ENCODE measurements at places on chromosomes 12 and 14. TPM values are rescaled to one million over a fixed set of nuclear protein-coding genes. Genes with fewer than 3 reads are reported as not detected.

GRCh38 chr14:100469632-100470522 is 117.3 kb downstream of the BEGAIN start:
- H3K27me3 ChIP-seq: no peaks in the 10 kb centered on the region
- no peaks in the 10 kb centered on the region for H3K4me1 ChIP-seq
- DNase-seq: no peak
- no peak overlapping the region for H3K4me3 ChIP-seq
- H3K27ac ChIP-seq: no peak overlapping the region
- H3K36me3 ChIP-seq: no peaks in the 10 kb centered on the region

DNA sequence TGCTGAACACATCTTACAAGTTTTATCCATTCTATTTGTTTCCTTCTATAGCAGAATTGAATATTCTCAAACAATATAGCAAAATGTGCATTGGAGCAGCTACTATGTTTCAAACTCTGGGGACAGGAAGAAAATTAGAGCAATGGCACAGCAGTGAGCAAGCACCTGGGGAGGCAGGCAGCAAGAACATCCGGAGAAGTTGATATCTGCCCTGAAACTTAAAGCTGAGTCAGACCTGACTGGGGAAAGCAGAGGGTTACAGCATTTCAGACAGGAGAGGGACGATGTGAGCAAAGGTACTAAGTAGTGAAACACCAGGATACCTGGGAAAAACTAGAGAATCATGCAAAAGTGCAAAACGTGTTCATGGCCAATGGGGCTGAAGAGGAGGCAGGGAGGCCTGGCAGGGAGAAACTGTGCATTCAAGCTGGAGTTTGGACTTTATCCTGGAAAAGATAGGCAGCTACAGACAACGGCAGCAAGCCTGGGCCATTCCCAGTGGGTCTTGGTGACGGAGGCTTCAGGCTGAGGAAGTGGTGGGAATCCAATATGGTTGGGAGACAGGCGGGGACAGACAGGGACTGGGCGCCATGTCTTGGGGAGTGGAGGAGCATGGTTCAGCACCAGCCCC is 118.0 kb upstream of the CDKN3 start:
- DNase-seq: no peak
- no peaks in the 10 kb centered on the region for H3K27me3 ChIP-seq
- no peaks in the 10 kb centered on the region for H3K36me3 ChIP-seq
- no peak overlapping the region for H3K27ac ChIP-seq
- H3K4me1 ChIP-seq: no peaks in the 10 kb centered on the region

DNA sequence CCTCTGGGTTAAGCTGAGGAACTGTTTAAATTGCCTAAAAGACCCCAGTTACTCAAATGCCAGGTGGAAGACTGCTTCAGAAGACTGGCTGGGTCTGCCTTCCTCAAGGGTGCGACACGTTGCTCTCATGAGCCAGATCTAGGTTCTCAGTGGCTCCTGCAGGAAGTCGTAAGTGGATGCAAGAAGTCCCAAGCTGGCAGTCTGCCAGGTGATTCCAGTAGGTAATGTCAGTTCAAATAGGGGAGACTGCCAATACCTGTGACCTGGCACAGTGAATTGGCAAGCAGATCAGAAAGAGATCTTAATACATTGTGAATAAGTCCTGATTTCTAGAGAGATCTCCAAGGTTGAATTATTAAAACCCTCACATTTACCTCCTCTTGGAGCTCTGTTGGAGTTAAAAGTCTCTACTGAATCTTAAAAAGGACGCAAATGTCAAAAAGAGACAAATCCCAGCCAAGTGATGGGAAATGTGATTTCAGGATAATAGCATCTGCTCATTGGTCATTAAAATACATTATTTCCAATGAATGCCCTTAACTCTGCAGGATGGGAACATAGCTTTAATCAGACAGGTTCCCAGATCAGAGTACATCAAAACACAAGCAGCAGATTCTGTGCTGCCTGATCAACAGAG is 98.8 kb upstream of the FRMD6 start:
- no peak overlapping the region for H3K27ac ChIP-seq
- DNase-seq: peak; percentile 47

GRCh38 chr14:93862265-93862664 is 64.9 kb upstream of the FAM181A start:
- no peaks in the 10 kb centered on the region for H3K4me1 ChIP-seq
- no peaks in the 10 kb centered on the region for H3K36me3 ChIP-seq
- no peaks in the 10 kb centered on the region for H3K27me3 ChIP-seq
- no peak overlapping the region for H3K4me3 ChIP-seq
- no peak for DNase-seq

DNA sequence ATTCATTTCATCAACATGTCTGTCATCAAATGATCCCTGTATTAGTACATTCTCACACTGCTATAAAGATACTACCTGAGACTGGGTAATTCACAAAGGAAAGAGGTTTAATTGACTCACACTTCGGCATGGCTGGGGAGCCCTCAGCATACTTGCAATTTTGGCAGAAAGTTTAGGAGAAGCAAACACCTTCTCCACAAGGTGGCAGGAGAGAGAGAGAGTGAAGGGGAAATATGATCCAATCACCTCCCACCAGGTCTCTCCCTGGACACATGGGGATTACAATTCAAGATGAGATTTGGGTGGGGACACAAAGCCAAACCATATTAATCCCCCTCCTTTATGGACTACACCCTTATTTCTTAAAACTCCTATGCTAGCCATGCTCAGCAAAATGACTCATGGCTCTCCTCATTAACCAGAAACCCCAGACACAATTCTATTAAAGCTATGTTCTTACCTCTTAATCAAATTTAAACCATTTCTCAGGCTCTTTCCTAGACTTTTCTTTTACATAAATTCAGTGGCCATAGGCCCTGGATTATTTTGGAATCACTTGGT is 932.3 kb downstream of the FLRT2 start:
- no peak overlapping the region for H3K4me3 ChIP-seq
- no peaks in the 10 kb centered on the region for H3K27me3 ChIP-seq
- H3K4me1 ChIP-seq: no peaks in the 10 kb centered on the region
- no peak for DNase-seq
- H3K36me3 ChIP-seq: no peaks in the 10 kb centered on the region

- no peaks in the 10 kb centered on the region for H3K4me1 ChIP-seq
- no peak overlapping the region for H3K27ac ChIP-seq
- DNase-seq: no peak
- H3K4me3 ChIP-seq: no peak overlapping the region
- H3K27me3 ChIP-seq: no peaks in the 10 kb centered on the region
- H3K36me3 ChIP-seq: no peaks in the 10 kb centered on the region
Measured at GRCh38 chr14:54259821-54260220, 137.0 kb upstream of the CDKN3 start.

GRCh38 chr12:120089105-120089504 is 27.4 kb downstream of the RAB35 start:
- H3K4me3 ChIP-seq: no peak overlapping the region
- H3K4me1 ChIP-seq: no peaks in the 10 kb centered on the region
- no peak overlapping the region for H3K27ac ChIP-seq
- H3K27me3 ChIP-seq: no peaks in the 10 kb centered on the region
- DNase-seq: no peak
- no peaks in the 10 kb centered on the region for H3K36me3 ChIP-seq

DNA sequence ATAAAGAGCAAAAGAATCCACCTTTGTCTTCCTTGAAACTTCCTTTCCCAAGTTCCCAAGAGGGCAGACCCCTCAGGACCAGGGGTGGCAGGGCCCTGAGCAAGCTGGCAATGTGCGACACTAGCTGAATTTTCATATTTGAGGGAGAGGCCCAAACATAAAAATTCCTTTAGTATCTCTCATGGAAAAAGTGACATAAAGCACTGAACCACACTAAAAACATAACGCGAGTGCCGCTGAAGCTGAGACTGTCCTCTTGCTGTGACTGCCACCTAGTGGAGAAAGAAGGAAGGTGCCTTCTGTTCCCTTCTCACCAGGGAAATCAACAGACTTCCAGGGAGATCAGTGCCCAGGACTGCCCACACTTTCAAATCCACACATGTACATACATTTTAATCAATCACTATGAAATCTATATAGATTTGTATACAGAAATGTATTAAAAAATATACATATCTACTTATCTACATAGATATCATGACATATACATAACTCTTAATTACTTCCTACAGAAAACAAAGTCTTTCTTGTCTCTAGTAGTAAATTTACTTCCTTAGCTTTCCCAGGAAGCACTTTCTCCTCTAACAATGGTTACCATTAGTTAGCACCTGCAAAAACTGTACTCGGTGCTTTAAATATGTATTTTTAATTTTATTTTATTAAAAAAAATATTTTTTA is 53.8 kb downstream of the SSH1 start:
- H3K27me3 ChIP-seq: no peaks in the 10 kb centered on the region
- H3K4me1 ChIP-seq: peaks cover 9% of the 10 kb centered on the region
- no peaks in the 10 kb centered on the region for H3K36me3 ChIP-seq
- DNase-seq: peak; percentile 75
- H3K4me3 ChIP-seq: no peak overlapping the region
- H3K27ac ChIP-seq: peak overlapping the region; percentile 96

- H3K4me3 ChIP-seq: no peak overlapping the region
- no peak overlapping the region for H3K27ac ChIP-seq
- no peak for DNase-seq
- H3K4me1 ChIP-seq: no peaks in the 10 kb centered on the region
- H3K36me3 ChIP-seq: no peaks in the 10 kb centered on the region
Measured at GRCh38 chr12:76103958-76104357, 19.5 kb upstream of the NAP1L1 start.

- H3K4me3 ChIP-seq: no peak overlapping the region
- H3K36me3 ChIP-seq: no peaks in the 10 kb centered on the region
- H3K27ac ChIP-seq: no peak overlapping the region
Measured at GRCh38 chr12:90836689-90837088, 118.3 kb downstream of the CCER1 start.

DNA sequence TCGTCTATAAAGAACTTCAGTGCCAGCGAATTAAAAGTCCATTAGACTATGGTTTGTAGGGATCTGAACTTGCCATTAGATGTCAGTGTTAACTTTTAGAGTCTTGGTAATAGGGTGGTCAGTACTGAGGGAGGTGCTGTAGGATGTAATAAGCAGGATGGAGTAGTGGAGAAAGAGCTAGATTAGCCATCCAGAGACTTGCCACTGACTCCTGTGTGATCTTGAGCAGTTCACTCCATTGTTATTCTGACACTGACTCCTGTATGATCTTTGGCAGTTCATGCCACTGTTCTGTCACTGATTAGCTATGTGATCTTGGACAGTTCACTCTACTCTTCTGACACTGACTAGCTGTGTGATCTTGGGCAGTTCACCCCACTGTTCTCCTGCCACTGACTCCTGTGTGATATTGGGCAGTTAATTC is 133.6 kb downstream of the TTLL5 start:
- peak overlapping the region; percentile 23 for H3K27ac ChIP-seq
- H3K4me1 ChIP-seq: no peaks in the 10 kb centered on the region
- H3K27me3 ChIP-seq: no peaks in the 10 kb centered on the region
- no peaks in the 10 kb centered on the region for H3K36me3 ChIP-seq
- no peak for DNase-seq

DNA sequence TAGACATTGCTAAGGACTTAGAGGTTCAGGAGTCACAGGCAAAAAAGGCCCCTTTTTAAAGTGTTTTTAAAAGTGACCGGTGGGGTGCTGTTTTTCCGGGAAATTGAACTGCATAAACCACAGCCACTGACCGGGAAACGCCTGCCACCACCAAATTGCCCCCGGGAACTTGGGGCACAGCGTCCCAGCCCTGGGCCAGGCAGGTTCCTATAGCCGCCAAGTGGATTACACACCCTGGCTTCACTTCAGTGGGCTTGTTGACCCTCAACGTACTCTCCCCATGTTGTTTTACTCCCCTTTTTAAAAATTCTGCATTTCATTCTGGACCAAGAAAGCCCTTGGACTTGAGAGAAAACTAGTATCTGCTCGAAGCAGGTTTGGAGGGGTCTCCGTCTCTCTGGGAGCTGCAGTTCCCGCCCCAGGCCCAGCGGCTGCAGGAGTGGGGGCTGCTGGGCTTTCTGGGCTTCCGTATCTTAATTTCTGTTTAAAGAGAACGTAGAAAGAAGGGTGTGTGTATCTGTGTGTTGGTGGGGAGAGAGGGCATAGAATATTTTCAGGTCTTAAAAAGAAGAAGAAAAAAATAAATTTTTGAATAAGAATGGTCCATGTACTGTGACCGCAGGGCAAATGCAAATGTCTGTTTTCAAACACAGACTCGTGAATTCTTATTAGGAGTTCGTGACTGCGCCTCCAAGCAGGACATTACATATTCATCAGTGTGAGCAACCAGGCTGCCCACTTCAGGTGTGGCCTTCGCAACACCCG is 82.9 kb downstream of the PAPOLA start:
- H3K27me3 ChIP-seq: no peaks in the 10 kb centered on the region
- DNase-seq: no peak
- no peak overlapping the region for H3K27ac ChIP-seq
- no peaks in the 10 kb centered on the region for H3K4me1 ChIP-seq
- no peak overlapping the region for H3K4me3 ChIP-seq
- H3K36me3 ChIP-seq: no peaks in the 10 kb centered on the region

- H3K4me3 ChIP-seq: no peak overlapping the region
- no peak overlapping the region for H3K27ac ChIP-seq
- no peak for DNase-seq
- H3K4me1 ChIP-seq: no peaks in the 10 kb centered on the region
- H3K36me3 ChIP-seq: no peaks in the 10 kb centered on the region
Measured at GRCh38 chr12:115794659-115795081, 482.8 kb downstream of the MED13L start.

- H3K4me3 ChIP-seq: no peak overlapping the region
- no peaks in the 10 kb centered on the region for H3K27me3 ChIP-seq
- H3K4me1 ChIP-seq: no peaks in the 10 kb centered on the region
Measured at GRCh38 chr12:77299001-77299400, 233.6 kb upstream of the E2F7 start.

DNA sequence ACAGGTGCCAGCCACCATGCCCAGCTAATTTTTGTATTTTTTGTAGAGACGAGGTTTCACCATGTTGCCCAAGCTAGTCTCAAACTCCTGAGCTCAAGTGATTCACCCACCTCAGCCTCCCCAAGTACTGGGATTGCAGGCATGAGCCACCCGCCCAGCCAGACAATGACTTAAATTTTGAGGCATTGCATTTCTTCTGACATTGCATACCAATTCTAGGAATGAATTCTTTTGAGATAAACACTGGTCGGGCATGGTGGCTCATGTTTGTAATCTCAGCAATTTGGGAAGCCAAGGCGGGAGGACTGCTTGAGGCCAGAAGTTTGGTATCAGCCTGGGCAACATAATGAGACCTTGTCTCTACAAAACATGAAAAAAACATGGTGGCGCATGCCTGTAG is 2.5 kb upstream of the CELA1 start:
- H3K4me3 ChIP-seq: no peak overlapping the region
- H3K36me3 ChIP-seq: no peaks in the 10 kb centered on the region
- H3K27me3 ChIP-seq: no peaks in the 10 kb centered on the region
- H3K4me1 ChIP-seq: no peaks in the 10 kb centered on the region

GRCh38 chr12:128318341-128318740 is 51.4 kb downstream of the TMEM132C start:
- H3K36me3 ChIP-seq: no peaks in the 10 kb centered on the region
- H3K4me3 ChIP-seq: no peak overlapping the region
- DNase-seq: no peak
- H3K27me3 ChIP-seq: no peaks in the 10 kb centered on the region

The RNASE3 gene
- not detected for total RNA-seq

The GPR135 gene
- 3.1 TPM for total RNA-seq

The AMDHD1 gene
- 1.8 TPM for total RNA-seq

The HOXC10 gene
- 12.4 TPM for total RNA-seq

The NKX2-1 gene
- total RNA-seq: not detected

The REP15 gene
- 0.29 TPM for total RNA-seq

The RNF212B gene
- not detected for total RNA-seq

Measured in uterus (tissue), 4 donors.